ENCODE measurements at places on chromosomes 7 and 10. TPM values are rescaled to one million over a fixed set of nuclear protein-coding genes. Genes with fewer than 3 reads are reported as not detected.

Gene NUTM2E
- total RNA-seq, result under 0.01 TPM

Gene EGR2
- total RNA-seq, result 0.14 TPM

Gene ANK3
- 3.3 TPM for total RNA-seq

Gene CTAGE8
- total RNA-seq, result 0.28 TPM

Gene GPR26
- total RNA-seq, result not detected

Gene MRC1
- total RNA-seq, result under 0.01 TPM

Gene ZNF25
- total RNA-seq, result 14.9 TPM

Gene ZNF736
- total RNA-seq, result 5.5 TPM

Gene CLRN3
- not detected for total RNA-seq

Gene LIPK
- not detected for total RNA-seq

Gene FAM25G
- total RNA-seq, result not detected

Gene PTER
- total RNA-seq, result 15.3 TPM

Gene THSD7A
- total RNA-seq, result 0.55 TPM

Gene PTPRZ1
- not detected for total RNA-seq

Gene CFAP46
- total RNA-seq, result 0.37 TPM

Gene PTPN20
- total RNA-seq, result 0.14 TPM

Gene OR9A4
- total RNA-seq, result not detected

Gene HOXA10
- 11.8 TPM for total RNA-seq

Gene TMEM176A
- 1.1 TPM for total RNA-seq

Gene RBAK
- total RNA-seq, result 6.1 TPM

Gene ST8SIA6
- not detected for total RNA-seq

Gene SSC4D
- 0.28 TPM for total RNA-seq

Gene DYDC2
- not detected for total RNA-seq

Gene FAM180A
- 5.5 TPM for total RNA-seq

Gene TMEM225B
- total RNA-seq, result 1.1 TPM

Gene SYT15
- total RNA-seq, result 0.92 TPM
